ENCODE measurements at places on chromosomes 12 and 14.

GRCh38 chr14:105185973-105186372 is 4.9 kb upstream of the NUDT14 start:
- no peak for DNase-seq

DNA sequence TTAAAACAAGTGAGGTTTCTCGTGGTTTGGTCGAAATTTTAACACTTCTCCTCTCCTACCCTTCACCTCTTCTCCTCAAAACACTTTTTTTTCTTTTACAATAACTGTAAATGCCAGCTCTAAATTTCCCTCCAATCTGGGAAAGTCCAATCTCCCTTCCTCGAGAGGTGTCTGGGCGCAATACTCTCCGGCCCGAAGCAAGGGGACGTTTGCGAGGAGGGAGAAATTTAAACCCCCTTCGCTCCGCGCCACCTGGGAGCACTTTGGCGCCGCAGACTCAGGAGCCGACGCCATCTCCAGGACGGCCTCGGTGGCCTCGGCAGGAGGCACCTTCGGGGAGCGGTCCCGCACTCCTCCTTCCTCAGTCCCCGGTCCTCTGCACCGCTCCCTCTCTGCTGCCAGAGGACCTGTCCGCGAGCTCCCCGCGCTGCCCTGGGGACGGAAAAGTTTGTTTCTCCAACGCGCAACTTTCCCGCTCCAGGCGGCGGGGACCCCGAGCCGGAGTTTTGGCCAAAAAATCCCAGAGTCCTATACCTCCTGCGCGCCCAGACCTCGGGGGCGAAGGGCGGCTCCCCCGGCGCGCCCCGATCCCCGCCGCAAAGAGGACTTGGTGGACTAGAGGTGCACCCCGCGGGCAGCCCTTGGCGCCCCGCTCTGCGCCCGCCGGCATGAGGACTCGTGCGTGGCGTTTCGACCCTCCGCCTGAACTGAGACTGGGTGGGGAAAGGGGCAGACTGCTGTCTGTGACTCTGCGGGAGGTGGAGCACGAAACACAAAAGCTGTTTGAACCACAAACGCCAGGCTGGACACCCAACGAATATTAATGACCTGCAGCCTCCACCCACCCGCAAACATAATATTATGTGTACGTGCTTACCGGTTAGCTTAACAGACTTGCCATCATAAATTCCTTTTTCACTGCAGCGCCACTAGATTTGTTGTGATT is 95.2 kb upstream of the HMGA2 start:
- DNase-seq, result peak; percentile 87

DNA sequence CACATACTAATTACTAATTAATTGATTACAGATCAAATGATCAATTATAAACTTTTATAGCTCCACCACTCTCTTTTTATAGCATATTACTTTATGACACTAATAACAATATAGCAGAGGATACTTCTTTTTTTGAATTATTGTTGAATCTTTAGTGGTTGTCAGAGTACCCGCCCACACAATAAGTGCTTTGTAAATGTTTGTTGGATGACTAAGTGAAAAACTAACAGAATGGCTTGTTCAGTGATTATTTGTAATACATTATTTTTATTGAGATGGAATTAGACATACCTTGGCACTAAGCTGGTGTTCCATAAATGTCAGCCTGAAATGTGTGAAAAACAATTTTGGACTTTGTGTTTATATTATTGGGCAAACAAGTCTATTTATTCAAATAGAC is 670.5 kb upstream of the ATXN7L3B start:
- no peak for DNase-seq

DNA sequence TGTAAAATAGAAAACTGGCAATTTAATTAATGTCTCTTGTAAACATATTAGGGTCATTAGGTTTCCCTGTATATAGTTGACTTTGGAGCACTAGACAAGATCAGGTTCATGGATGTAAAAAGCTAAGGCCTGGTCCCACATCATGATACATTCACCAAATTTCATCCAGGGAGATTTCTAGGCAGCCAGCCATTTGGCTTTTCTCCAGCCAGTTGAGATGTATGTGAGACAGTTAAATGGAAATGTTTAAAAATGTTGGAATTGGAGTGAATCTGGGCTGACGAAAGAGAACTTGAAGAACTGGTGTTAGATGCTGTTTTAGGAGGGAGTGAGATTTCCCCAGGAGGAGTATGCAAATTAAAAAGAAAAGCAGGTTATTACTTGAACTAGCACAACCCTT is 41.8 kb upstream of the CLEC14A start:
- DNase-seq, result no peak

- peak; percentile 98 for DNase-seq
Measured at GRCh38 chr12:105084251-105085250, at the start of gene ALDH1L2. Gene ALDH1L2, minus strand, starts transcription at chr12:105084458. Its CDS starts 22 bp downstream, at chr12:105084436.

GRCh38 chr12:57342207-57342691 is 88.6 kb downstream of the R3HDM2 start:
- DNase-seq, result peak; percentile 79

- DNase-seq, result no peak
Measured at GRCh38 chr14:59918824-59919569, 947 bp upstream of the LRRC9 start.

GRCh38 chr12:27163048-27163715 is 80.8 kb upstream of the C12orf71 start:
- peak; percentile 75 for DNase-seq

DNA sequence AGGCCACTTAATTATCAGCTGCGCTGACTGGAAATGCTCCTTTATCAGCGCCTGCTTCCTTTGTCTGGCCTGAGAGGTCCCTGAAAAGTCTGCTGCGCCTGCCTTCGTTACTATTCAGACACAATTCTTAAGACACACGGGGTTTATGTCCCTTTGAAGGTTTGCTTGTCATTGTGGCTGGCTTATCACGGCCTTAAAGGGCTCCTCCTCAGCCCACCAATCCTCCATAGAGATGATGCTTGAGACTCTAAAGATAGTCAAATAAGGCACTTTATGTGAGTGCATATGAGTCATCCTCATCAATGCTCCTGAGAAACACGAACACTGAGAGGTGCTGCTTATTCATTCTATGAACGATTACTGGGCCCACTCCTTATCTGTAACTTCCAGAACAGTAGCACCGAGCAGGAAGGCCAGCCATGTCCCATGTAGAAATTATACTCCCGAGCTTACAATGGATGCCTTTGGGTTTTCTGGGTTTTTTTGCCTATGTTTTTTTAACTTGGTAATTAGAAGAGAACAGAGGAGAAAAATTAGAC is 1268.2 kb upstream of the TMEM132C start:
- peak; percentile 81 for DNase-seq

- DNase-seq, result no peak
Measured at GRCh38 chr12:1814266-1814665, 6.1 kb upstream of the LRTM2 start.

DNA sequence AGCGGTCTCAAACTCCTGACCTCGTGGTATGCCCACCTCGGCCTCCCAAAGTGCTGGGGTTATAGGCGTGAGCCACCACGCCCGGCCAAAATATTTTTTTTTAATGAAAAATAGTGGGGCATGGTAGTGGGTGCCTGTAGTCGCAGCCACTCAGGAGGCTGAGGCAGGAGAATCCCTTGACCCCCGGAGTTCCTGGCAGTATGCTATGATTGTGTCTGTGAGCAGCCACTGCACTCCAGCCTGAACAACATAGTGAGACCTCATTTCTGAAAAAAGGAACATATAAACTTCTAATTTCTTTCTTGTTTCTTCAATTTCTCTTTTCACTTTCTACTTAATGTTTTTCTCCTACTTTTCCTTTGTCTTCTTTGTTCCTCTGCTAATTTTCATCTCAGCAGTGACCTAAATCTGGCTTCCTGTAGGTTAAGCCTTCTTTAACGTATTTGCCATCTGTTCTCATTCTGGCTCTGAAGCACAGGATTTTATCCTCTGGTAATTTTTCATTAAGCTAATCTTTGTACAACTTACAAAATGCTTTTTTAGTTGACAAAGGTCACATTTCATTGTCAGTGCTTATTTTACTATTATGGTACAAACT is 4.5 kb upstream of the RPGRIP1 start:
- no peak for DNase-seq

- peak; percentile 84 for DNase-seq
Measured at GRCh38 chr14:22333422-22334274, 255.4 kb downstream of the DAD1 start.

- no peak for DNase-seq
Measured at GRCh38 chr12:32069731-32070130, 36.9 kb upstream of the BICD1 start.

DNA sequence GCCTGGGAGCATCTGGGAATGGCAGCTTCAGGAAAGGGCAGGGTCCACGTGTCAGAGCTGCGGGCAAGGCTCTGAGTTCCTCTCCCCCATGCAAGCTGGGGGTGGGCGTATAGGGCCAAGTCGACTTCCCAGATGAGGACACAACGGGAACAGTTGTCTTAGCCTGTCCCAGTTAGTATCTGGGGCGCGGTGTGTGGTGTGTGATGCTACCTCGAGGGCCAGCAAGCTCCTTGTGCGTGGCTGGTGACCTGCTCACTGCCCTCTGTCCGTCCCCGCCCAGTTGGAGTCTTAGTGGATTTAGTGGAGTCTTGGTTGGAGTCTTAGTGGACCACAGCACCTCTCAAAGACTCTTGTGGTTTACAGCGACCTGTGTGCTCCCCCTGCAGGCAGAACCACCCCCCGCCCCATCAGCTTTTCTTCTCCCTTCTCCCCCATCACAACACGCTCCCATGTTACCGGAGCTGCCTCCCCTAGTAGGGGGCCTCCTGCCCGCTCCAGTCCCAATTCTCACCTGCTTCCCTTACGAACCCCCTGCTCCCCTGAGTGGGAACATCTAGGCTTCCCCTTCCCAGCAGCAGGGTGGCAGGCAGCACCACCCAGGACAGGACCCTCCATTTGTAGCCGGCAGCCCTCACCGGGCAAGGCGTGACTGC is 8.7 kb downstream of the ASPG start:
- DNase-seq, result no peak

- no peak for DNase-seq
Measured at GRCh38 chr12:130559806-130560205, 156.3 kb downstream of the RIMBP2 start.

- DNase-seq, result no peak
Measured at GRCh38 chr12:67798768-67799167, 150.2 kb downstream of the DYRK2 start.

GRCh38 chr12:92065018-92065499 is 80.6 kb downstream of the BTG1 start:
- no peak for DNase-seq

DNA sequence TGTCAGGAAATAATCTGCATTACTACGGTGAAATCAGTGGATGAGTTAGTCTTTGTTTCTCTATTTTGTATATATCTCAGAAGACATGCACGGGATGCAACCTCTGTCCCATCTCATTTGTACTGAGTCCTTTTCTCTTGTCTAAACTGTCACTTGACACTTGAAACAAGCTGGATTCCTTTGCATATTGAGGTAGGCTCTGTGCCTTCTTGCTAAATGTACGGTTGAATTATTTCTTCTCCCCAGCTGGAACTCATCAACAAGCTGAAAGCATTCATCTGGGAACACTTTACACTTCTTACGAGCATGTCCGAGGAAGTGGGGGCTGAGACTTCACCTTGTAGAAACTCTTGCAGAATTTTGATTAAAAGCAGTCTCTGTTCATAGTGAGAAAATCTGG is 119.5 kb downstream of the VEZT start:
- DNase-seq, result no peak

- no peak for DNase-seq
Measured at GRCh38 chr12:9792961-9793617, 32.4 kb upstream of the CD69 start.

DNA sequence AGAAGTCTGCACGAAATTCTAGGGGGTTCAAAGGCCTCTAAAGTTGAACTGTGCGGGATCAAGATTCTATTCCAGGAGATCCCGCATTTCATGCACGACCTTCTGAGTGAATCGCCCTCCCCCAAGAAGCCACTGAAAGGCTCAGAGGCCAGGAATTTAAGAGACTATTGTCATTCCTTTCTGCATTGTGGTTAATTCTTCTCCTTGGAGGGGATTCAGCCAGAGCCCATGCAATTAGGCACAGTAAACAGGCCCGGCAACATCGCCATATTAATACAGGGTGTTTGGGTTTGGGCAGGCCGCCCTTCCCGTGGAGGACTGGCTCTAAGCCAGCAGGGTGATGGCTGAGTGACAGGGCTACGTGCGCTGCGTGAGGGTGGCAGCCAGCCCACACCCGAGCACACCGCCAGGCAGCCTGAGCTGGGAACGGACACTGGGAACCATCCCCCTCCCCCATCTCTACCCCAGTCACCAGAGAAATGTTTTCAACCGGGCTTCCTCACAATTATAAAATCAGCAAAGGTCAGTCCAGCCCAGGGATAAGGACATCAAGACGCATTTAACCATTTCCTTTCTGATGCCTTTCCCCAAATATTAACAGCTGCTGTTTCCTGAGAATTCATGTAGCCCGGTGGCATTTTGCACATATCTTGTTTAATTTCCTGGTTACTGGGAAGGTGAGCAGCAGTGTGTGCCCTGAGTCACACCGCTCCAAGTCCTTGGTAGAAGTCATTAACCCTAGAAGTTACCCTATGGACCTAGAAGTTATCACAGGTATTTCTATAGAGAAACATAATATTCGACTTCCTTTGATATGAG is 12.5 kb downstream of the EGLN3 start:
- peak; percentile 91 for DNase-seq

DNA sequence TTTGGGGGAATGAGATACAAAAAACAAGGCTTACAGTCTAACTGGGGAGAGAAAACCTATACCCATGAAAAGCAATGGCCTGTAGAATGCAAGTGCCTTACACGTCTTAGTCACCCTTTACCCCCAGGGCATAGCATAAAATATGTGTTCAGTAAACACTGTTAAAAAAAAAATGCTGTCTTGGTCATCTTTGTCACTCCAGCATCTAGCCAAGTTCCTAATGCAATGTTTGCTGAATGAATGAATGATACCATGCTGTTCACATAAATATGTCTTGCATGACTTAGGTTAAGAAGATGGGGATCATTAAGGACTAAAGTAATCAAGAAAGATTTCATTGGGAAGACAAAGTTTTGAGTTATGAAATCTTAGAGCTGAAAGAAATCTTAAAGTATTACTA is 38.5 kb downstream of the PPP2R5E start:
- DNase-seq, result no peak

DNA sequence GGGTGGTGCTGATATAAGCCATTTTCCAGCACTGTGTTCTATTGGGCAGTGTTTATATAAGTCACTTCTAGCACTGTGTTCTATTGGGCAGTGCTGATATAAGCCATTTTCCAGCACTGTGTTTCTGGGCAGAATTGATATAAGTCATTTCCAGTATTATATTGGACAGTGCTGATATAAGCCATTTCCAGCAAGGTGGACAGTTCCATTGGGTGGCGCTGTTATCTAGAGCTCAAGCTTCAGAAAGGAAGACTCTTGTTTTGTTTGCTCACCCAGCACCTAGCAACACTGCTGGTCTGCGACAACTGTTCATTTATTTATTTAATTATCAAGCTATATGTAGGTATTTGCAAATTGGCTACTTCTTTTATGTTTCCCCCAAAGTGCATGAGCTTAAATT is 690.3 kb downstream of the AACS start:
- DNase-seq, result no peak

DNA sequence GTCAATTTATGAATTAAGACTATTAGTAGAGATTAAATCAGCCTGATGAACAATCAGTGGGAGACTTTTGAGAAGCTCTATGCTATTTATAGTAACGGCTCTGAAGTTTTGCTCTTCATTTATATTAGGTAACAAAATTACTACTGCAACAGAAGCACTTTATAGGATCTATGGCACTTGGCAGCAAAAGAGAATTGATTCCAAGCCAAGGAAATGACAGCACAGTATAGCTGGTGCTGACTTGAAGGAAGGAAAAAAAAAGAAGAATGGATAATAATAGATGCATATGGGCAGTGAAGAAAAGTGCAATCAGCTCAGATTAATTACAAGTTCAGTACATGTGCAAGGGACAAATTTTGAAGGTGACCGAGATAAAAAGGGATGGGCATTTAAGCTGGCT is 228.2 kb upstream of the PPFIA2 start:
- no peak for DNase-seq

GRCh38 chr14:102353126-102353619 is 9.5 kb downstream of the CINP start:
- no peak for DNase-seq
